ACHN (cell line): ENCODE measurements at places on chromosomes 2 and 18.
A peak's percentile ranks its signal among the peaks of the same experiment; 100 is the strongest.

DNA sequence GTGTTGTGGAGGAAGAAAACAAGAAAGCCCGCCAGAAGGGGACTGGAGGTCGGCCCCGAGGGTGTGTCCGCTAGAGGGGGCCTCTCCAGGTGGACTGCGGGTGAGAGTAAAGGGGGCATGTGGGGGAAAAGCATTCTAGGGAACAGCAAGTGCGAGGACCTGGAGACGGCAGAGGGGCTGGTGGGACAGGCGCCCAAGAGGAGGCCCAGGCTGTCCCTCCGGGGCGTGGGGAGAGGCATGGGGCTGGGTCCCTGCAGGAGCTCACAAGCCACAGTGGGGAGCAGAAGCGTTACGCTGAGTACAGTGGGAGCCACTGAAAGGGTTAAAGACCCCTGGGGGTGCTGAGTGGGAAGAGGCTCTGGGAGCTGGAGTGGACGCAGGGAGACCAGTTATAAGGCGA is 1.6 kb upstream of the KLF11 start:
- no peak for DNase-seq

- DNase-seq = no peak
Measured at GRCh38 chr18:63736876-63737275, 34.1 kb downstream of the SERPINB11 start.

DNA sequence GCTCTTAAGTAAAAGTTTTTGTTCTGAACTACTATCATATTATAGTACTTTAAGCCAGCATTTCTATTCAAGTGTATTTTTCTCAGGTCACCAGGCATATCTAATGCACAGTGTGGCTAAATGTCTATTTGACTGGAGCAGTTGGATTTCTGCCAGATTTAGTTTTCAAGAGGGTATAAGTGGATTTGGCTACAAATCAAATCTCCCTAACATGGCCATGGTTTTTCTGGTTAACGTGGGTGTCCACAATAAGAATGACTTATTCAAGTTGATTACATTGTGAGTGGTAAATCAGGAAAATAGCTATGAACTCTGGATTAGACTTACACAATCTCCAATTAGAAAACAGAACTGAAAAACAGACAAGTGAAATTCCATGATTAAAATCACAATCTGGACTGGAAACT is 5.7 kb upstream of the CHN1 start:
- no peak for DNase-seq

DNA sequence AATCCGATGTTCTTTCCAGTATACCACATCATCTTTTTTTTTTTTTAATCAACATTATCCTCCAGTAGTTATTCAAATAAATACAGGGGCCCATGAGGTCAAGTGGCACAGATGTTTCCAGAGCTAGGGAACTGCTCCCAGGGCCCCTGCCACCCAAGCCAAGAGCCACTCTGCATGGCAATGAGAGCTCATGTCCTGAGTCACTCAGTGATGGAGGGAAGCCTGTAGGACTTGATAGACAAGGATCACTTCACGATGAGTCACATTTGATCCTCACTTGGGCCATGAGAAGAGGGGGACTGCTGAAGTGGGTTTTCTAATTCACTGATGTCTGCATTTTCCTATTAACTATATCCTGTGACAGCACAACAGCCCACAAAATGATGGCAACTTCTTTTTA is 127.0 kb upstream of the PKDCC start:
- no peak for DNase-seq

DNA sequence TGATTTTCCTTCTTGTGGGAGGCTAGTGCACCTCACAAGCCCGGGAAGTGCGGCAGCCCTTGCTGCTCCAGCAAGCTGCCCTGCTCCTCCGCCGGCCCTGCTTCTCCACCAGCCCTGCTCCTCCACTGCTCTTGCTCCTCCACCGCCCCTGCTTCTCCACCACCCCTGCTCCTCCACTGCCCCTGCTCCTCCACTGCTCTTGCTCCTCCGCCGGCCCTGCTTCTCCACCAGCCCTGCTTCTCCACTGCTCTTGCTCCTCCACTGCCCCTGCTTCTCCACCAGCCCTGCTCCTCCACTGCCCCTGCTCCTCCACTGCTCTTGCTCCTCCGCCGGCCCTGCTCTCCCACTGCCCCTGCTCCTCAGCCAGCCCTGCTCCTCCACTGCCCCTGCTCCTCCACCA is 95.6 kb downstream of the NDUFA10 start:
- DNase-seq = no peak

- no peak for DNase-seq
Measured at GRCh38 chr2:83859553-83859952, 599.5 kb downstream of the SUCLG1 start.

GRCh38 chr18:67545681-67546080 is 29.2 kb upstream of the DSEL start:
- DNase-seq = no peak

DNA sequence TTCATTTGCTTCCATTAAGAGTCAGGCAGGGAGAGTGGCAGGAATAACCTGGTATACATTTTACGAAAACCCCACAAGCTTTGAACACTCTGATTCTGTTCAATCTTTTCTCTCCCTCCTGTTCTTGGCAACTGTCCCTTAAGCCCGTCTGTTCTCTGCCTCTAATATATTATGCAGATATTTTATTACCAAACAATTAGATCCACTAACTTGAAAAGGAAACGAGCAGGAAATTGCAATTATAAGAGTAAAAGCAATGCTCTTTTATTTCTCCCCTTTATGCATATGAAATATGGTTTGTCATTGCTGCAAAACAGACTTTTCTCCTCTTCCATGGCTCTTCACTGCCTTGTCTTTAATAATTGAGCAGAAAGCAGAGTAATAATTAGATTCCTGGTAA is 149.1 kb upstream of the CELF4 start:
- DNase-seq = no peak

DNA sequence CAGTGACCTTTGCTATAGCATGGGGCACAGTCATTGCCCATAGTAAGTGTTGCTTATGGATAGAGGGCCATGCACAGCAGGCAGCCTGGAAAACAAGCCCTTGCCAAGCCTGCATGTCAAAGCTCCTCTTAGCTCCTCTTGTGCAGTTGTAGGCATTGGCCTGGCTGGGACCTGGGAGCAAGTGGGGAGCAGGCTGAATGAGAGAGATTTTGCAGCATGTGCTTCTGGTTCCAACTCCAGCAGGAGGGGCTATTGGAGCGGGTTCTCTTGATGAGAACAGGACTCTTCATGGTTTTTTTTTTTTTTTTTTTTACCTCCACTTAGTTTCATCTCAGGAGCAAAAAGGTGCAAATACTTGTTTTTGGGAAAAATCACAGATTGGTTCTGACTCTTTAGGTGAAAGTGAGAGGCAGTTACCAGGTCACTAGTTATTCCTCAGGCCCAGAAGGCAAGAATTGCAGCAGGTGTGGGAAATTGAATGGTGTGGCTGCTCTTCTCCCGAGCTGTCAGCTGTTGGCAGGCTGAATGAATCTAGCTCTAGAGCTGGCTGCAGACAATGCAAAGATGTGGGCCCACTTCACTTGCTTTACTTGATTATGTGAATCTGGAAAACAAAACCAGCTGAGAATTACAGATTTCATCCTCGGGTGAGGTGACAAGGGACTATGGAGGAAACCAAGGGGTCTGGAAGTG is 95.9 kb downstream of the MAP4K4 start:
- peak; percentile 20 for DNase-seq

- no peak for DNase-seq
Measured at GRCh38 chr2:230503798-230504197, 87.8 kb downstream of the SP100 start.

GRCh38 chr2:12858786-12859185 is 142.1 kb downstream of the TRIB2 start:
- DNase-seq = no peak

DNA sequence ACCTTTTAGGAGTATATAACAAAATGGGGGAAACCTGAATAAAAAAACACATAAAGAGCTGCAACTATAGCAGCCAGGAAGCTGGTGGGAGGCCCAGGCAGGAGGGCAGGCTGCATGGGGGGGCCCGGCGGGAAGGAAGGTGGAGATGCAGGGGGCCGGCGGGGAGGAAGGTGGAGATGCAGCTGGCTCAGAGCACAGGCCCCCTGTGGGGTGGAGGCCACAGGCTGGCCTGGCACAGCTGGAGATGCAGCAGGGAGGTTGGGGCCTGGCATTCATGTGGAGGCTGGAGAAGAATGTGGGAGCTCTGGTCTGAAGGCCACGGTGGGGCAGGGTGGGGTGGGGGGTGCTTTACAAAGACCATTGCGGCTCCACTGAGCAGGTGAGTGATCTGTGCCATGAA is 31.4 kb downstream of the FAM228A start:
- no peak for DNase-seq

DNA sequence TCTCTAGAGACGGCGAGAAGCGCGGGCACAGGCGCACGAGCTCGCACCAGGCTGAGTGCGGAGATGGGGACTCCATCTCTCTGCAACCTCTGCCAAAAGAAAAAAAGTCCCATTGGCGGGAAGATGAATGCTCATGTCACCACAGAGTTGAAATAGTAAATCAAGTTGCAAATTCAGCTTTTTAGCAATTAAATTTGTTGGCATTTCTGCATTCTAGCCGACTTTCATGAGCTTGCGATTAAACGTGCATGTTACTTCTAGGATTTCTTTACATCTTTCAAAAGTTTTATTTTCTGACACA is 588 bp downstream of the CHAC2 start:
- DNase-seq = peak; percentile 75

DNA sequence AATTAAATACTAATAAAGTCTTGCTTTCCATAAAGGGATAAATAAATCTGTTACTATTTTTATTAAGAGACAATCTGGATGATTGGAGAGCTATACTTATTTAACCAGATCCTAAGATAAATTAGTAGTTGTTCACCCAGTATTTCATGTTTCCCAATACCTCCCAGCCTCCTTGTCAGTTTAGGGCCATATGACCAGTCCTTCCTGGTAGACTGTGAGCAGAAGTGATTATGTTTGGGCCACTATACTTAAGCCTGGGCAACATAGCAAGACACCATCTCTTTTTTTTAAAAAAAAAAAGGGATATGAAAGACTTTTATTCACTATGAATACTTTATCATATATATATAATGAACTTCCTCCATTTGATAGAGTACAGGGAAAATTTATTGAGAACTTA is 48.8 kb upstream of the PPM1B start:
- DNase-seq = no peak

DNA sequence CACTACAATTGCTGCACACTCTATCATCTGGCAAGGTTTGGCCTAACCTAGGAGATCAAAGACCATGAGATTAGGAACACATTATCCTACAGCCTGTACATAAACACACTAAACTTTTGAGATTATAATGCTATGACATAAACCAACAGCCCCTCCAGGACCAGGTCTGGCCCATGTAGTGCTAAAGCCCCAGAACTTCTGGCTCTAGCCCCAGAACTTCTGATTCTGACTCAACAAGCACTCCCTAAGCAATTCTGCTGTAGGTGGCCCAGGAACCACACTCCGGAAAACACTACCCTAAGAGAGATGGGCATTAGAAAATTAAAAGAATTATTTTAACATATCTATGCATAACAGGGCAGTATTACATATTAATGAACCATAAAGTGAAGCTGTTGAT is 369.5 kb upstream of the LYPD1 start:
- no peak for DNase-seq

DNA sequence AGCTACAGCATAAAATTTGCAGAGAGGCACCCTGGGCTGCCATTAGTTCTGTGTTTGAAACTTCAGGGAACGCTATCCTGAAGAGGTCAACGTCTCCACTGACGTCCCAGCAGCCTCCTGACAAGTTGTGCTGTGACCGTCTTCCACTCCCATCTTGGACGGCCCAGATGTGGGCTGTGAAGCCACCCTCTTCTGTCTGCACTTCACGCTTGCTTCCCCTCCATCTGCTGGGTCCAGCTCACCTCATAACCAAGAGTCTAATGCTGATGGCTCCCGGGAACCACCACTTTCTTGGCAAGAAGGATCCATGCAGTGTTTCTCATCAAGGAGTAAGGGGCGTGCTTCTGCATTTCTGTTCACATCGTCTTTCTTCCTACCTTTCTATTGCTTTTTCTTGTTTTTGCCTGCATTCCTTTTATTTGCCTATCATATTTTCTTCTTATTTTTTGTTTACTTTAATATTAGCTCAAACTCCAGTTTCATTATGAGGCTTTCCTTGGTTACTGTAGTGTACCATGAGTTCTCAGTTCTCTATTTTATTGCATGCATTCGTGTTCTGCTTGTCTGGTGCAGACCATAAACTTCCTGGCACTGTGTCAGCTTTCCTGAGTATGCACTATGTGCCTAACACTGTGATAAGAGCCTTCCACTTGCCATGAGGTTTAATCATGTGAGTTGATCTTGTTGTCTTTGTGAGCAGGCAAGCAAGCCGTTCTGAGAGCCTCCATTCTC is 631.8 kb upstream of the RAB6C start:
- DNase-seq = no peak

- no peak for DNase-seq
Measured at GRCh38 chr2:98123286-98123685, 36.3 kb downstream of the VWA3B start.

DNA sequence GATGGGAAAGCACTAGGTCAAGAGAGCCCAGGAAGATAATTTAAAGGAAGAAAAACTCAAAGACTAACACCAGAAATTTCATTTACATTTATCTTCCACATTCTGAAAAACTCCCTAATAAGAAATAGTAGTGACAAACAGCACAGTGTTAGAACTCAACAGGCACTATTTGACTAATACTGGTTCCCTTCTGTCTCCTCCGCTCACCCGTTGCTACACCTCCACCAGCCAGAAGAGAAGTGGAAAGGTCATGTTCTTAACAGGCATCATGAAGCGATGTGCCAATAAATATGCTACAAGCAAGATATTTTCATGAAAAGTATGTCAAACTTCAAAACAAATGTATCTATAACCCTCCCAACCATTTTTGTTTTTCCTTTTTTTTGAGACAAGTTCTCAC is 5.7 kb downstream of the ROCK1 start:
- no peak for DNase-seq

GRCh38 chr2:23367760-23368159 is 17.2 kb upstream of the KLHL29 start:
- no peak for DNase-seq

GRCh38 chr2:202494300-202495229 is 118.4 kb downstream of the BMPR2 start:
- DNase-seq = no peak

DNA sequence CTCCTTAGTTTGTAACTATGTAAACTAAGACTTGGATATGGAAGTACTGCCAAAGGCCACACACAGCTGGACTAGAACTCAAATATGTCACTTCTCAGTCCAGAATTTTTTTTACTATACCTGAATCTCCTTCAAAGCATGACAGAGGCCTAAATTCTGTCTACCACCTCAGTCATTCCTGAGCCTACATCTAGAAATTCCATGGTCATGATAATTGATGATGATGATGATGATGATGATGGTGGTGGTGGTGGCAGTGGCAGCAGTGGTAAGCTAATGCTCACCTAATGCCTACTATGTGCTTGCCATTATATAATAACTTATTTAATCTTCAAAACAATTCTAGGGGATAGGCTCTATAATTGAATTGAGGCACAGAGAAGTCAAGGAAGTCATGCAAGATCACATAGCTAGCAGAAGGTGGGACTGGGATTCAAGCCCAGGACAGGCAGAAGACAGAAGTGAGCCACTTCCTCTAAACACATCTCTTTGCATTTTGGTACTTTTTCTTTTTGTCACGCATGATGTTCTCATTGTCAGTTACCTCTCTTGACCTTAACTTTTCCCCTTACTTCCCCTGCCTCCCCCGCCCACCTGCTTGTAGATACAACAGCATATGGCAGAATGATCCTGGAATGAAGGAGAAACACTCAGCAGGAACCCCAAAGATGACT is 539.3 kb downstream of the TNS1 start:
- DNase-seq = no peak

GRCh38 chr18:55605733-55606338 is 17.8 kb upstream of the TCF4 start:
- DNase-seq = no peak
